ENCODE measurements at places on chromosomes 5 and 9.

DNA sequence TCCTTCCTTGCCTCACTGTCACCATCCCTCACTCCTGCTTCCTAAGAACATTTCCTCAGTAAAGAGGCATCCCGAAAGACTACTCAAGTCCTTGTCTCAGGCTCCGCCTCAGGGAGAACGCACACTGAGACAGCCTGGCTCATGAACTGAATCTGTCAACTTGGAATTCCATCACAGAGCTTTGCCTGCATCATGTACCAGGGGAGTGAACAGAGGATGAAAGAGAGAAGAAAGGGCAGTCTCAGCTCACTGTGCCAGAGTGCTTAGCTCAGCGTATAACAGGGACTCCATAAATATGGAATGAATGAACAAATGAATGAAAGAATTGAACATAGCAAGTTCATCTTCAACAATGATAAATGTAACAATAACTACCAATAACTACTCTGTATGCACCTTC lies 68.7 kb upstream of the SLC1A3 start:
- DNase-seq: no peak

DNA sequence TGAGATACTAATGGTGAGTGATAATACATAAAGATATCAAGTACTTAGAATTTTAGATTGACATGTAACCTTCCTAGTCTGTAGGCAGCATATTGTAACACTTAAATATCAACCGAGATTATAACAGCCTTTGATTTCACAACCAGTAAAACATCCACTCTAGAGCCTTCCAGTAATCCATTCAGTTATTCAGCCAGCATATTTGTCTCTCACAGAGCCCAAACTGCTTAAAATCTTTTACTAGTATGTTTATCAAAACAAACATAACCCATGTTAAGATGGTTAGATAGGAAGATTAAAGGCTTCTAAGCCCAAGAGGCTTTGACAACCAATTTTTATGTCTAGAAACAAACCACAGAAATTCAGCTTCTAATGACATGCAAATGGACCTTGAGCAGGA lies 177.9 kb upstream of the FST start:
- DNase-seq: no peak

DNA sequence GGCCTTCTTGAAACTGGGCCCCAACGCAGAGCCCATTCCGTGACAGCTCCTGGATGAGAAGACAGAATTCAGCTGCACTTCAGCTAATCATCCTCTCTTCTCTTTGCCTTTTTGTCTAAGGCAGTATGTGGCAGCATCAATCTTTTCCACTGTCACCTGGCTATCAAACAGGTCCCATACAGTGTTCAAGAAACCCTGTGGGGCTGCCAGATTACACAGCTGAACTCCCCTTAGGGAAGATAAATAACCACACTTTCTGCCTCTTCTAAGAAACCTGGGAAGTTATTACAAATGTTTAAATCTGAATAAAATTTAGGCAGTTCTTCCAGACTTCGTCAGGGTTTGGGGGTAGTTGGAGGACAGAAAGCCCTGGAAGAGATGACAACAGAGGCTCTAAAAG lies 61.0 kb downstream of the SPEF2 start:
- no peak for DNase-seq

DNA sequence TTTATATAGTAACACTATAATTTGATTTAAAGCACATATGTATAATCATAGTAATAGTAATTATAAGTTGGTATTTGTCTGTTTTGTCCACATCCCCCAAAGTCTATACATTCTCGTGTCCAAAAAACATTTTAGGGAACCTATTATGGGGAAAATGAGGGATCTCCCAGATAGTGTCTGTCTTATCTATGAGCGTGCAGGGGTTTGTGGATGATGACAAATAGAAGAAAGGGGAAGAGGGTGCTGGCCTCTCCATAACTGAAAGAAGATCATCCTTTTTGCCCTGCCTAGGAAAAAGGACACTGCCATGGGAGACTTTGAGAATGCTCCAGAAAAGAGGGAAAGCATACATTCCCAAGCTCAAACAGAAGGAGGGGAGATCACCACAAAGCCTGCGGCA lies 45.3 kb downstream of the C5orf22 start:
- no peak for DNase-seq

- DNase-seq: no peak
Measured at GRCh38 chr9:108551030-108551841, 304.6 kb downstream of the ACTL7B start.

DNA sequence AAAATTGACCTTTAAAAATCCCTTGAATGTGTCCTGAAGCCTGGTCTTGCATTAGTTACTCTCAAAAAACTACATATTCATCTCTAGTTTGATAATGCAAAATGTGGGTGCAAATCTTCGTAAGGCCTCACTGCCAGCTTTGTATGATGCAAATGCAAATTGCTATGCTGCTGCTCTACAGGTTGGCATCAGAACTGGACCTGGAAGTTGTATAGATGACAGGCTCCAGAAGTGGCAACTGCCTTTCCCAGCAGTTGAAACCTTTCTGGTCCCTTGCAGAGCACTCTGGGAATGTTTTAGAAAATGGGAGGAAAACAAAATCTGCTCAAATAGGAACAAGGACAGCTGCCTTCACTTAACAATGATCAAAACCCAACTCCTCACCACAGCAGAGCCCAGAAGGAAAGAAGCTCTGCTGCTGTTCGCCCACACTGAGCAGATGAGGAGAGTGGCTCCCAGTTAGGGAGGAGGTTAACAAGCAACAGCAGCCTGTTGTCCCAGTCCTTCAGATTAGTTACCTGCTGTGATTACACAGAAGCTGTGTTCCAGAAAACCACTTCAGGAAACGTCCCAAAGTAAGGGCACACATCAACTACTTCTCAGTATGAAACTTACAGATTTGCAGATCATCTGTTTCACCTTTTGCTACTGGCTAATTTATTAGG lies 93.5 kb downstream of the PLPP1 start:
- DNase-seq: no peak

DNA sequence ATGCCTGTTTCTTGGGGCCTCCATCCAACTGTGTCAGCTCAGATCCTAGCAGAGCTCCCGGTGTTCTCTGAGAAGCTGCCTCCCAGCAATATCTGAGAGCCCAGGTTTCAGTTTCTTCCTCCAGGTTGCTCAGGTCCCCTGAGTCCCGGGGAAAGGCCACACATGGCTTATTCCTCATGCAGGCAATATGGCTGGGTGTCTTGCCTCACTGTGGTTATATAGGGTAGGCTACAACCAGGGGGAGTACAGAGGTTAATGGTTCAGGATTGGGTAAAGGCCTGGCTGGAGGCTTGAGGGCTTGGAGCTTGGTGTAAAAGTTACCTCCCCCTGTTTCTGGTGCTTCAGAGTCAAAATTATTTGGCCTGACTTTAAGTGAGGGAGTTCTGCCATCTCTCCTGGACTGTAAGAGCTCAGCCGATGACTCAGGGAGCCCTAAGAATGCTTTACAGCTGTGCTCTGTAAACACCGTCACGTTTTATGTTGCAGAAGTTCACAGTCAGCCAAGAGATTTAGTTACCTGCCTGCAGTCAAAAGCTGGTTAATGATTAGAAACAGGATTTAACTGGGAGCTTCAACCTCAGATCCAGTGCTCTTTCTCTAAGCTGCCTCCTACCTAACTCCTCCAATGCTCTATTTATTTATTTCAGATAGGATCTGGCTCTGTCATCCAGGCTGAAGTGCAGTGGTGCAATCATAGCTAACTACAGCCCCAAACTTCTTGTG lies 24.3 kb upstream of the UBAP2 start:
- no peak for DNase-seq

DNA sequence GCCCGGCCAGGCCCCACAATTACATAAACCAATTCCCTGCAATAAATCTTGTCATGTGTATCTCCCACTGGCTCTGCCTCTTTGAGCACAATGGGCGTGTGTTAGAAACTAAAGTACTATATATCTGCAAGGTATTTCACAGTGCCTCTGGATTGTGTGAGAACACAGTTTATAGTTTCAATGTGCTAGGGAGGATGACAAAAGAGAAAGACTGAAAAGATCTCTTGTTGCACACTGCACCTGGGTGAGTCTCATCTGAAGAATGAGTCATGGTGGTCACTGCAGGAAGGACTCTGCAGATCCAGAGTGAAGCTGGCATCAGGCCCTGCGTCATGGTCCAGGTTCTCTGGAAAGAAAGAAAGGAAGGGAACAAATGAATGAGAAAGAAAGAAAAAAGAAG lies 20.7 kb upstream of the CTSV start:
- DNase-seq: no peak

DNA sequence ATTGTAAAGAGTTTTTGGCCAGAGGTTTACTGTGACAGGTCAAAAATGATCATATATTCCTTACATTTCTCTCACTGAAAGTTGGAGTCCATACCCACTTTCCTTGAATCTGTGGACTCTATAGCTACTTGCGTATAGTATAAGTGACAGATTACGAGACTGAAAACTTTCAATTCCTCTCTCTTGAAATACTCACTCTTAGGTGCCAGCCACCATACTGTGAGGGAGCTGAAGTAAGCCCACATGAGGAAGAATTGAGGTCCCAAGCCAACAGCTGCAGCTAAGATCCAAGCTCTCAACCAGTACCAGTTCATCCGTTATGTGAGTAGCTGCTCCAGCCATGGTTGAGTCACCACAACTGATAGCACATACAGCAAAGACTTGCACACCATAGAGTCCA lies 128.1 kb upstream of the FAM174A start:
- DNase-seq: no peak

GRCh38 chr9:137270929-137271695 lies 6.4 kb upstream of the TOR4A start:
- DNase-seq: peak; percentile 23

DNA sequence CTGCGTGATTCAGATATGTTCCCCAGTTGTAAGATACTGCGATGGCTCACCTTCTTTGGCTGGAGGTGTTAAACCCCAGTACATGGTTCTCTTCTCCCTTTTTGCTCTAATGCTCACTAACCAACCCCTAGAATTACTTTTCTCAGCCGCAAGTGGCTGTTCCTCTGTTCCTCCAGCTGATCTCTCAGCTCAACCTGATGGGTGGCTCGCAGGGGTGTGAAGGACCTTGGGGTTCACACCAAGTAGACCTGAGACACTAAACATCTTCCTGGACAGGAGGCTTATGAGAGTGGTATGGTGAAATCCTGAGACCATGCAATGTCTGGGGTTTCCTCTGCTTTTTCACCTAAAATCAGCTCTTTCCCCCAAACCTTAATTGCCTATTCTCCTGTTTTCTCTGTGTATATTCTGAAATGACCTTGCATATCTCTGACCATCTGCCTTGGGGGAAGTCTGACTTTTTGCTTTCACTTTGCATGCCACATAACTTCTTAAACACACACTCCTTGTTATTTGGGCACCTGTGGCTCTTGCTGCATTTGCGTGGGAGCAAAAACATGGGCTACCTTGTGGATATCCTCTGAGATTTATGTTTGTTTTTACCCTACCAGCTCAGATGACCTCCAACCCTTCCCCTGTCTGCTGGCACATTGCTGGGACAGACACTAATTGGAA lies 15.9 kb upstream of the IFNA14 start:
- DNase-seq: no peak

DNA sequence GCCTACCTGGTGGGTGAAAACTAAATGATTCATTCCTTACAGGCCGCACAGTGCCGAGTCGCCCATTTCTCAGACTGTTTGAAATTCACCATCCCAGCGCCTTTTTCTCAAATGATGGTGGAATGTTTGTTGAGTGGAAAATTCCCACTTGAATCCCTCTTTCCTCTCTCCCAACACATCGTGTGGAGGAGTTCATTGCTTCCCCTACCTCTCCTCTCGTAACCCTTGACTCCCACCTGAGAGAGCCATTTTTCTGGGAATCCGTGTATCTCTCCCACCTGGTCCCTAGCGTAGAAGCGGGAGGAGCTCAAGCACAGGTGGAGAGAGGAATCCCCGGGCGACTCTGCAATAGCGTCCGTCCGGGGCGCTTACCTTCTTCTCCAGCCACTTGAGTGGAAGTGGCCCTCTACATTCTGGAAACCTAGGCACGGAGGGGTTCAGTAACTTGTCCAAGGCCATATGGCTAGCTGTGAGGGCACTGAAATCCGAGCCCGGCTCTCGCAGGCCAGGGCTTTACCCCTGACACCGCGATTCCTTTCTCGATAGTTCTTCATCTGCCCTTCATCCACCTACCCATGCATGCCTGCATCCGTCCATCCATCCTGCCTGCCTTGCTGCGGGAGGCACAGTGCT lies 683 bp downstream of the OSMR start:
- no peak for DNase-seq

- no peak for DNase-seq
Measured at GRCh38 chr5:60522292-60522905, 177.6 kb downstream of the DEPDC1B start.

- no peak for DNase-seq
Measured at GRCh38 chr5:5363045-5363444, 59.4 kb upstream of the ICE1 start.
